ENCODE measurements at places on chromosomes 12 and 14.

DNA sequence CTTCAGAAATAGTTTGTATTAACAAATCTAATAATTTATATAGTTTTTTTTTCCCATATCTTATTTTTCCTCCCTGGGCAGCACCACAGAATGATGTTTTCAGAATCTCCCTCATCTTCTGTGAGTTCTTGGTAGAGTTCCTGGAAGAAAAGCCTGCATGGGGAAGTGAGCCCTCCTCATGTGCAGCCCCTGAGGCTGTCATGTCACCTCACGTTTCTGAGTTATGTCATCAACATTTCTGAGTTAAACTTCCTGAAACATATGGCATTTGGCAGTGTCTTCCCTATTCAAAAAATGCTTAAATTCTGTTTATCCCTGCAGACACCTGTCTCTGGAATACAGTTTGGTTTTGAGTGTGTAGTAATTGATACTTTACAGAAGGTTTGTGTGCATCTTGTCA lies 979.0 kb downstream of the TMEM121 start:
- DNase-seq, result no peak

- no peak for DNase-seq
Measured at GRCh38 chr12:76878099-76878898, 520 bp downstream of the CSRP2 start.

- DNase-seq, result no peak
Measured at GRCh38 chr12:108969622-108970021, 51.2 kb downstream of the SVOP start.

DNA sequence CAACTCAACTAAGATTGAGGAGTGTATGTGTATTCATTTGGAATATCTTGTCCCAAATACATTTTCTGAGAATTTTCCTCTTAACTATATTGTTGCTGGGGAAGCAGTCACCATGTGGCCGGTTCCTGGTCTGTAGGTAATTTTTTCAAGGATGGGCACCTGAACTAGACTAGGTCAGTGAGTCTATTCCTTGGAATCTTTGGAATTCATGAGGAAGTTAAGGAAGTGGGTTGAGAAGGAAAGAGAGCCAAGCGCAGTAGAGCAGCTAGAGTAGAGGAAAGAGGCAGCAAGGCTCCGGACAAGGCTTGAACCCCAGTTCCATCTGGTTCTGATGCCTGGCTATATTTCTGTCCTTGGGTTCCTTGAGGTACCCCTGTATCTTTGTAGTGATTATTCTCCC lies 183.7 kb downstream of the DACT1 start:
- DNase-seq, result no peak

GRCh38 chr12:26750531-26751175 lies 82.3 kb downstream of the ITPR2 start:
- no peak for DNase-seq

DNA sequence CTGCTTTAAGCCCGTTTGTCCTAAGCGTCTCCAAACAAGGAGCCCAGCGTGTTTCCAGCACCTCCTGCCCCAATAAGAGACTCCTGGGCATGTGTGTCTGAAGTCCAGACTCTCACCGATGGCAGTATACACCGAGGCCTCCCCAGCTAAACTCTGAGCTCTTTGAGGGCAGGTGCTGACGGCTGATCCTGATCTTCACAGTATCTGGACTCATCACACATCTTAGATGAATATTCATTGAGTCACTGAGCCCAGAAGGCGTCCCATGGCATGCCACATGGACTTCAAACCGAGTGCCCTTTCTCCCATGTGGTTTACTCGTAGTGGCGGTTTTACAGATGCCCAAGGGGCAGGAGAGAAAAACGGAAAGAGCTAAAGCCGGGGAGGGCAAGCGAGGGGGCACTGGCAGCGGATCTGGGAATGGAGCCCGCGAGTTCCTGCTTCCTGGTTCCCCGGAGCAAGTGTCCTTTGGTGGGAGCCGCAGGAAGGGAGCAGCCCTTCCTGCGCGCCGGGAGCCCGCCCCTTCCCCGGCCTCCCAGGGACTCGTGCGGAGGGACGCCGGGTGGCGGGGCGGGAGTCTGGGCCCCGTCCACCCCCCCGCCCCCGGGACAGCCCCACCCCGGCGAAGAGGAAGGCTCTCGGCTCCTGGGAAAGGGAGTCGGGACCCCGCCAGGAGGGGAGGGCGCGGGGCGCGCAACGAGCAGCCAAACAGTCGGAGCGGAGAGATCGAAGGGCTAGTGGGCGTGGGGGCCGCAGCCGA lies 585 bp upstream of the TEAD4 start:
- no peak for DNase-seq

DNA sequence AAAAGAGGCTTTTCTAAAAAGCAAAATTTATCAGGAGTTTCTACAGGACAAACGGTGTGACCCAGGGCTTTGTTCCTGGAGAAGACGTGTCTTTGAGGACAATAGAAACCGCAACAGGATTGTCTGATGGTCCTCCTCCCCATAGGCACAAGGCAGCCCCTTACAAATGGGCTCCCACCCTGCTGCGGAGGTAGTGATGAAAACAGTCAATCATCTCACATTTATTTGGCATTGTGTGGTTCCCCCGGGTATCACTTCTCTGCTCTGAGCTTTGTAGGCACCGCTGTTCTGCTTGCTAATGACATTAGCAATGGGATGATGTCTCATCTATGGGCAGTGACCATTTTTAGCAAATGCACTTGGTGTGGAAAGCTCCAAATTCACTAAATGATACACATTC lies 155.5 kb upstream of the TMPO start:
- DNase-seq, result no peak

DNA sequence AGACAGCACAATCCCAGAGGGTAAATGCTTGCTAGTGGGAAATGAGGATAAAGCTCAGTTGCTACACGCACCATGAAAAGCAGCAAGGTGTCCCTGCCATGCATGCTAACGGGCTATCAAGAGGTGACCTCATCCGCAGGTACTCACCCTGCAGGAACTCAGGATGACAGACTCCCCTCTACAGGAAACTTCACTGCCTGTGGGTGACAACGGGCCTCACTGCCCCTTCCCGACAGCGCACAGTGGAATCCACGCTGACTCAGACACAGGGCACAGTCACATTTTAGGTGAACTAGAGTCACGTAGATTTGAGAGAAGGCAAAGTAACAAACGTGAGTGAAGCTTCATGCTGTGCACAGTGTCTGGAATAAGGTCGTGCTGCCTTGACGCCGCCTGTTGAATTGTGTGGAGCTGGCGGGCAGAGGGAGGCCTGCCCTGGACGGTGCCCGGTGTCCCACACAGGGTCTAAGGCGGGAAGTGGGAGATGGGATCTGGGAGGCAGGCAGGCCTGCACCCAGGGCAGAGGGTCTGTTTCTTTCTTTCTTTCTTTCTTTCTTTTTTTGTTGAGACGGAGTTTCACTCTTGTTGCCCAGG lies 331.8 kb downstream of the TMEM132D start:
- DNase-seq, result no peak

DNA sequence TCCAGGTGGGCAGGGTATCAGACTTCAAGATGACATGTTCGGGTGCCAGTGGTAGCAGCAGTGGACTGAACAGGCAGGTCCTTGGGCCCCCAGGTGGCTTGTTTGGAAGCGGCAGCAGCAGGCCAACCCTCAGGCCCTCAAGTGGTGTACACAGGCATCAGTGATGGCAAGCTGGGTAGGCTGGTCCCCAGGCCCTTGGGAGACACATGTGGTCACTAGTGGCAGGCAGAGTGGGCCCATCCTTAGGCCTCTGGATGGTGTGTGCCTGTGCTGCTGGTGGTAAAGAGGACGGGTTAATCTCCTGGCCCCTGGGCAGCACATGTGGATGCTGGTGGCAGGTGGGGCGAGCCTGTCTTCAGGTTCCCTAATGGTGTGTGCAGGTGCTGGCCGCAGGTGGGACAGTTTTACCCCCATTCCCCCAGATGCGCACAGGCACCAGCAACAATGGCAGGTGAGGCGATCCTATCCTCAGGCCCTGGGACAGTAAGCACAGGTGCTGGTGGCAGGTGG lies 8.0 kb downstream of the OAS2 start:
- no peak for DNase-seq

- no peak for DNase-seq
Measured at GRCh38 chr12:15558915-15559528, 230.2 kb downstream of the EPS8 start.

- DNase-seq, result no peak
Measured at GRCh38 chr12:108115123-108116121, 13.7 kb upstream of the WSCD2 start.

GRCh38 chr12:103924761-103925641 lies 5.2 kb upstream of the HSP90B1 start:
- no peak for DNase-seq

DNA sequence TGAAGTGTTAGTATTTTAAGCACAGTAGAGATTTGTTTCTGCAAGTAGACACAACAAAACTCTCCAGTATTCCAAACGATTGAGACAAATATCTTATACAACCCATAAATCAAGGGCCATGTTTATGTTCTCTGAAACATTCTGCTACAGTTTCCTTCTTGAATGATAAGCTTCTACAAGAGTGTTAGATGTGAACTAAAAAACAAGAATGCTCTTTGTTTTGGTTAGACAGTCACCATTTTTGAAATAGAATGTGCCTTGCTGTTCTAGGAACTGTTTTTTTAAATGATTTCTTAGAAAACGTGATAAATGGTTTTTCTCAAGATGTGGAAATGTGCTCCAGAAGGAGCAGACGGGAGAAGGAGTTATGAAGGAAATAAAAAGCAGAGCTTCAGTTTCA lies 1656.3 kb upstream of the FLRT2 start:
- no peak for DNase-seq

DNA sequence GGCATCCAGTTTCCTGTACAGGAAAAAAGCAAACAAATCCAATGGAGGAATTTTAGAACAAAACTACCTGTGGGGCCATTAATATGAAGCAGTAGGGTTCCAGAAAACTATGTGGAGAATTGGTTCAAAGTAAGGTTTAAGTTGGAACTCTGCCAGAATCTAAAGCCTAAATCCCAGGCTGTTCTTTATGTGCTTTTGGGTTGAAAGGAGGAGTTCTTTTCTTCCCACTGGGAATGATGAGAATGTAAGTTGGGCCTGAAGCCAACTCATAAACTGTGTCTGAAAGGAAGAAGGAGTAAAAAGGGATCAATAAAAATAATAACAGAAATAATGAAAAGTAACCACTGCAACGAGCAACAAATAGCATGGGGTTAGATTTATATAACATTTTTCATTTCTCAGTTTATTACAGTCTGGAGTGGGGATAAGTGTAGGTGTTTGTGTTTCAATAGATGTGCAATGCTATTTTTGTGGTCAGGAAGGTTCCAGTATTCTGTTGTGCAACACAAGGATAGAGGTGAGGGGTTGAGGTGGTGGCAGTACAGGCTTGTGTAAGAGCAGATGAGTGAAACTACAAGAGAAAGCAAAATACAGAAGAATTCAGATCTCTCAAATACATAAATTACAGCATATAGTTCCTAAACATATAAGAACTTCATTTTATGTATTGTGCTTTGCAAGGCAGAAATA lies 373.6 kb downstream of the EMP1 start:
- no peak for DNase-seq

- no peak for DNase-seq
Measured at GRCh38 chr14:44309331-44309730, 197.8 kb downstream of the FSCB start.

- DNase-seq, result no peak
Measured at GRCh38 chr12:88951860-88952561, 371.7 kb upstream of the KITLG start.

DNA sequence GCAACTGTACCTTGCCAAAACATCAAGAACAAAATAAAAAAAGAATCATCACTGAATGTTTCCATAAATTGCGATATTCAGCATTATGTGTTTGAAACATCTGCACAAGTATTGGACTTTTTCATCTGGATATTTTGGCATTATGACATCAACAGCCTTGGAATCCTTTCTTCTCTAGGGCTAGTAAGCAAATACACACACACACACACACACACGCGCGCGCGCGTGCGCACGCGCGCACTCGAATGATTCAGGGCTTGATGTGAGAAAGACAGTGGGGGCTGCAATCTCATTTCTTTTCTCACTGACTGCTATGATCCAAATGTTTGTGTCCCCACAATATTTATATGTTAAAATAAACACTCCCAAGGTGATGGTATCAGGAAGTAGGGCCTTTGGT lies 90.0 kb upstream of the SLC38A4 start:
- DNase-seq, result no peak

DNA sequence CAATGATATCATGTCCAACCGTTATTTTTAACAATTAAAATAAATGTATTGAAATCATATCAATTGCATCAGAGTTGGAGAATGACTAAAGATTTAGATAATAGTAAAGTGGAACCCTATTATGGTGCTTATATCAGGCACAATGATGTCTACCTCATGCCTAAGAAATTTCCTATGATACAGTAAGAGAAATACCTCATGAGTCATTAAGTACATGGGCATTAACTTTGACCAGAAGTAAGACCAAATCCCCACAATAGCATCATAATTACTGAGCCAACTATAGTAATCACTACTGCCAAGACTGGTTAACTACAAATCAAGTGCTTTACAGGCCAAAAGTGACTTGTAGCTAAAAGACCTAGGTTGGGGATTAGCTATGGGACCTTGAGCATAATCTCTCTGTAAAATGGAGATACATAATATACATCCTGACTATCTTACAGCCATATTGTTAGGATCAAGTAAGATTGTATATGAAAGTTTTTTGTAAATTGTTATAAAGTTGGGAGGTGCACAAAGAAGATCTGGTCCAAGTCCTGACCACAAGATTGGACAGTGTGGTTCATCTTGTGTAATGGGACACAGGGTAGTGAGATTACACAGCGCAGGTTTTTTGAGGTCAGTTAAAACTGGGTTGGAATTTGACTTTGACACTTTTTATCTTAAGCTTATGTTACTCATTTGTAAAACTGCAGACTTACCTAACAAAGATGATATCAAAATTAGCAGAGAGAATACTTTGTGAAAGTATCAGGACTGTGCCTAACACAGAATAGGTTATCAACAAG lies 60.5 kb downstream of the ERGIC2 start:
- no peak for DNase-seq

DNA sequence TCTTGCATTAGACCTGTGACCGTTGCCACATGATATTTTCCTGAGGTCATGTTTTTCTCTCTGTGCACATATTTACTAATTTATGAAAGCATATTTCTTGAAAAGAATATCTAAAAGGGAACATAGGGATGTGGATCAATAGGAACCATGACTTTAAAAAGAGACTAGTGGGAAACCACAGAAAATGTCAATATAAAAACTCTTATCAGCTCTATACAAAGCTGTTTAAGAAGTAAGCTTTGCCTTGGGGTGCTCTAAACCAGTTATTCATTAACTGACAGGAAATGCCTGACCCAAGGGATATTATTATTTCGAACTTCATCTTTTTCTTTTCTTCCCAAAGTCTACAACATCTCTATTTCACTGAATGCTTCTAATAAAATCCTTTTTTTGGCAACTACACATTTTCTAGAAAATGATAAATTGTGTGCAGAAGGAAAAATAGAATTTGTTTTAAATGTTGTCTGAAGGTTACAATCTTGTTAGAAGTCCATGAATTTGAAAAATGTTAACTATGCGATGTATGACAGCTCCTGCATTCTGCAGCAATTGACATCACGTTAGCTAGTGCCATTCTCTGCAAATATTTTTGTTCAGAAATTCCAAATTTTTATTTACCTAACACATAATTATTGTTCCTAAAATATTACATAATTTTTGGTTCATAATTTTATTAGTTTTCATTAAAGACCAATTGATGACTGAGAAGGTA lies 345.0 kb downstream of the SLC16A7 start:
- DNase-seq, result no peak

GRCh38 chr12:7001921-7002591 lies 16.2 kb downstream of the LPCAT3 start:
- no peak for DNase-seq

- no peak for DNase-seq
Measured at GRCh38 chr12:63777340-63777739, 2.4 kb upstream of the RXYLT1 start.
